Omental fat pad (tissue), 4 donors: ENCODE measurements at places on chromosomes 6 and 20. TPM values are rescaled to one million over a fixed set of nuclear protein-coding genes. Genes with fewer than 3 reads are reported as not detected.

PRRT1 gene
- total RNA-seq: 1.0 TPM

OTOR gene
- total RNA-seq: not detected

PDYN gene
- not detected for total RNA-seq

ATP6V1G2 gene
- total RNA-seq: 2.4 TPM

SMOC2 gene
- total RNA-seq: 164 TPM

HTR1E gene
- not detected for total RNA-seq

SLC17A4 gene
- total RNA-seq: not detected

EYA2 gene
- 8.9 TPM for total RNA-seq

COX4I2 gene
- 1.8 TPM for total RNA-seq

BPIFB1 gene
- not detected for total RNA-seq

GGTLC1 gene
- not detected for total RNA-seq

ENPP5 gene
- total RNA-seq: 0.32 TPM

RALGAPB gene
- 33.3 TPM for total RNA-seq

KHDC1L gene
- not detected for total RNA-seq

PAX1 gene
- total RNA-seq: not detected

SNAP25 gene
- total RNA-seq: 1.9 TPM

PAK5 gene
- total RNA-seq: not detected

OPRL1 gene
- total RNA-seq: 0.96 TPM

PDE7B gene
- 10.1 TPM for total RNA-seq

MLIP gene
- total RNA-seq: 0.47 TPM

RAMACL gene
- 10.9 TPM for total RNA-seq

COL9A1 gene
- total RNA-seq: not detected

BMP6 gene
- total RNA-seq: 16.2 TPM

PGBD1 gene
- 4.8 TPM for total RNA-seq

SLC17A2 gene
- total RNA-seq: not detected

PPP1R3G gene
- 0.56 TPM for total RNA-seq

GJA10 gene
- not detected for total RNA-seq

HLA-DOA gene
- total RNA-seq: 3.0 TPM

RIOK1 gene
- 27.9 TPM for total RNA-seq

SAMD5 gene
- 0.69 TPM for total RNA-seq

ZNF341 gene
- total RNA-seq: 1.7 TPM

PI3 gene
- 4.3 TPM for total RNA-seq

KCNK15 gene
- total RNA-seq: 9.1 TPM

FAM210B gene
- 43.3 TPM for total RNA-seq

SPATS1 gene
- total RNA-seq: not detected

KCNK17 gene
- total RNA-seq: 0.24 TPM
